Hindlimb muscle (tissue), 1 donor: ENCODE measurements at places on chromosomes 5 and 9. TPM values are rescaled to one million over a fixed set of nuclear protein-coding genes. Genes with fewer than 3 reads are reported as not detected.
A peak's percentile ranks its signal among the peaks of the same experiment; 100 is the strongest.

Gene EGFL7
- 90.8 TPM for polyA plus RNA-seq

Gene BAAT
- 0.66 TPM for polyA plus RNA-seq

Gene AK8
- 0.48 TPM for polyA plus RNA-seq

Gene FOXI1
- polyA plus RNA-seq, result not detected

Gene DNM1
- polyA plus RNA-seq, result 51.3 TPM

Gene PSAT1
- polyA plus RNA-seq, result 35.1 TPM

Gene STKLD1
- 1.5 TPM for polyA plus RNA-seq

Gene FAM114A2
- 16.0 TPM for polyA plus RNA-seq

Gene GABBR2
- polyA plus RNA-seq, result 0.63 TPM

Gene CTXN3
- polyA plus RNA-seq, result 1.2 TPM

Gene SH3TC2
- polyA plus RNA-seq, result 1.8 TPM

- no peak for DNase-seq
These were observed 49.9 kb upstream of the KCNN2 start for GRCh38 chr5:114311968-114312367.

GRCh38 chr5:175746851-175747250 is 89.0 kb downstream of the HRH2 start:
- DNase-seq, result no peak

DNA sequence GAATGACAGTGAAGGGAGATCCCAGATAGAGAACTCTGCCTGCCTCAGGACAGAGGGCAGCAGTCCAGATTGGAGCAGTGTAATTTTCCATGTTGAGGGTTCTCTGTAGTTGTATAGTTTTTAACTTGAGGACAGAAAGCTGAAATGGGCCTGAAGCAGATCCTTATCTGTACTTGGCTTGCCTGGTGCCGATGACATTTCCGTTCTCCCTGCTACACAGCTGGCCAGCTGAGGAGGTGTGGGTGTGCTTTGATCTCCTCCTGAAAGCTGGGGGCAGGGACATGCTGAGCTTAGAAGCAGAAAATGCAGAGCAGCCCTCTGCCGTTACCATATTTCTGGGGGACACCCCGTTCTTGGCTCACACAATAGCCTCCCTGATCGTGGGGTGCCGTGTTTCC is 10.5 kb downstream of the GLRX start:
- no peak for DNase-seq

GRCh38 chr5:10308844-10309243 is 1.1 kb upstream of the CMBL start:
- no peak for DNase-seq

DNA sequence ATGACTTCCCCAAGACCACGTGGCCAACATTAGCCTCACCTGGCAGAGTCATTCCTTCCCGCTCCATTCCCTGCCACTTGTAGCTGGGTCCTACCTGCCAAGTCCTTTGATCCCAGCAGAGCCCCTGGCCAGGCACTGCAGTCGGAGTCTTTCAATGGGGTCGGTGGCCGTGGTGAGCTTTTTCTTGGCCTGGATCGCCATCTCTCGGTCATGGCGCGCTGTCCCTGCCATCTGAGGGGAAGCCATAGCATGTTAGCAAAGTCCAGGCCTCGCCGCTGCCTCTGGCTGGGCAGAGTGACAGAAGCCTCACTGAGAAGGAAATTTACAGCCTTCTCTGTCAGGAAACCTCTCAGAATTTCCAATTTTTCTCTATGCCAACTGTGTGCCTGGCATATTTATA is 17.5 kb downstream of the CAPSL start:
- DNase-seq, result no peak

DNA sequence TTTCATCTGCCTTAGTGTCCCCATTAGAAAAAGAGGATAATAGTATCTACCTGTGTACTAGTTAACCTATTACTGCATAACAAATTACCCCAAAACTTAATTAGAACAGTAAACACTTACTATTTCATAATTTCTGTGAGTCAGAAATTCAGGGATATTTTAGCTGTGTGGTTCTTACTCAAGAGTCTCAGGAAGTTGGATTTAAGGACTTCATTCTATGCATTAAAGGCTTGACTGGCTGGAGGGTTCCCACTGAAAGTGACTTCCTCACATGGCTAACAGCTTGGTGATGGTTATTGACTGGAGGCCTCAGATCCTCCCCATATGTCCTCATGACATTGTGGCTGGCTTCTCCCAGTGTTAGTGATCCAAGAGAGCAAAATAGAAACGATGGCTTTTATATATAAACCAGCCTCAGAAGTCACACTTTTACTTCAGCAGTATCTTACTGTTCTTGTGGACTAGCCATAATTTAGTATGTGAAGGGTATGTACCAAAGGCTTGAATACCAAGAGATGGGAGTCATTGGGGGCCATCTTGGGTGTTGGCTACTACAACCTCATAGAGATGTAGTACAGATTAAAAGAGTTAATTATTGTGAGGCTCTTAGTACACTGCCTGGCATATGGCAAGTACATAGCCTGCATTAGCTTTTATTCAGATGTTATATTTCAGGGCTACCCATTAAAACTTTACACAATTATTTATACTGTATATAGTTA is 9.9 kb downstream of the RAD23B start:
- no peak for DNase-seq

DNA sequence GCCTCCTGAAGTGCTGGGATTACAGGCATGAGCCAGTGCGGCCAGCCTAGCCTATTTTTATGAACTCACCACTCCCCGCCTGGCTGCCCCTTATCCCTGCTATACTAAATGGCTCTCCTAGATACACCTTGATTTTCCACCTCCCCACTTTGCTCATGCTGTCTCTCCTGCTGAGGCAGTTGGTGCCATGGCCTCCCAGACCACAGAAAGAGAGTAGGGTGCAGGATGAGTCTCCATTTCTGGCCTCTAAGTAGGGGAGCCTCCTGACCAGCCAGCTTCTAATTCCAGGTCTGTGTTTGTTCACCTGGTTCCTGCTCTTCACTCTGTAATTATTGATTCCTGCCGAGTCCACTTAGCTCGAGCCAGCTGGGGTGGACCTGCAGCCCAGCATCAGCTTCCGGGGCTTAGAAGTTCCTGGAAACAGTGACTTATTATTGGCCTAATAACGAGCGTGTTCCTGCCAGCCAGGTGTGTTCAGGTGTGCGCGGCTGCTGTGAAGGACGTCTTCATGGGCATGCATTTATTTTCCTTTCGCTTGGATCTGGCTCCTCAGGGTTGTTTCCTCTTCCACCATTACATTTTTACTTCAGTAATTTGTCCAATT is 34.0 kb downstream of the ZNF618 start:
- no peak for DNase-seq

GRCh38 chr5:17910318-17910717 is 276.1 kb downstream of the TAF11L14 start:
- no peak for DNase-seq

- peak; percentile 71 for DNase-seq
These were observed 9.9 kb downstream of the PTCH1 start for GRCh38 chr9:95506678-95507463.

DNA sequence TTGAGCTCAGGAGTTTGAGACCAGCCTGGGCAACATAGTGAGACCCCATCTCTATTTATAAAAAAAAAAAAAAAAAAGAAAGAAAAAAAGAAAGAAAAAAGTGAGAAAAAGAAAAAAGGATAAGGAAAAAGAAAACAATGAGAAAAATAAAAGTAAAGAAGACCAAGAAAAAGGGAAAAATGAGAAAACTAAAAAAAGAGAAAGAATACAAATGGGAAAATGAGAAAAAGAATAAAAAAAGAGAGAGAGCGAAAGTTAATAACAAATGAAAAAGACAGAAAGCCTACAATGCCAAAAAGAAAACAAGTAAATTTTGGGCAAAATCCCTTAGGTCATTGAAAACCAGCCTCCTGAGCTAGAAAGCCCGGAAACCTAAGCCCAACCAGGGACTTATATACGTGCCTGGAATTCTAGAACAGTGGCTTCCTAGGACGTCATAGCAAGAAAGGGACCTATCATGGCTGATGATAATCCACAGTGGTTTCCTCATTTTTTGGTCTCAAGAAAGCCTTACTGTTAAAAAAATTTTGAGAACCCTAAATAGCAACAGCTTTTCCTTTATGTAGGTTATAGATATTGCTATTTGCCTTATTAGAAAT is 131.7 kb upstream of the CLINT1 start:
- DNase-seq, result no peak

DNA sequence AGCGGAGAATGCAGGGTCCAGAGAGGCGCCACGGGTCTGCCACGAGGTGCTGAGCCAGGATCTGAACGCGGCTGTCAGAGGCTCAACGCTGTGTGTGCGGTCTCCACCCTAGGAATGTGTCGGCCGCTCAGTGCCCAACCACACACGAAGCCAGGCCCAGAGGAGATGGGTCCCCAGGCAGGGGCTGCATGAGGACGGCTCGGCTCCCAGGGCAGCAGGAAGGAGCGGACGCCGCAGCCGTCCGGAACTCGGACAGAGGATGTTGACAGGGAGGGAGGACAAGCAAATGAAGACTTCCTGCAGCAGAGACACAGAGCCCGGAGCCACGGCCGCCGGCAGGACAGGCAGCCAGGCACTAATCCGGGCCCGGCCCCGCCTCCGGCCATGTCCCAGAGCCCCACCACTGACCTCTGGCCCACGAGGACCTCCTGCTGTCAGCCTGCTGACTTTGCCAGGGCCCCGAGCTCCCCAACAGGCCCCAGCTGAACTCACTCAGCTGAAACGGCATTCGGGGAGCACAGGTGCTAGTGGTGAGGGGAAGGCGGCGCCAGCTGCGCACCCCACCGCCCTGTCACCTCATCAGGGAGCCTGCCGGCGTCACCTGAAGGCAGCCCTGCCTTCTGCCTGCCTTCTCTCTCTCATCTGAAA is 12.7 kb downstream of the VAV2 start:
- DNase-seq, result peak; percentile 39

- DNase-seq, result no peak
These were observed 91.2 kb upstream of the CPEB4 start for GRCh38 chr5:173796721-173797495.

DNA sequence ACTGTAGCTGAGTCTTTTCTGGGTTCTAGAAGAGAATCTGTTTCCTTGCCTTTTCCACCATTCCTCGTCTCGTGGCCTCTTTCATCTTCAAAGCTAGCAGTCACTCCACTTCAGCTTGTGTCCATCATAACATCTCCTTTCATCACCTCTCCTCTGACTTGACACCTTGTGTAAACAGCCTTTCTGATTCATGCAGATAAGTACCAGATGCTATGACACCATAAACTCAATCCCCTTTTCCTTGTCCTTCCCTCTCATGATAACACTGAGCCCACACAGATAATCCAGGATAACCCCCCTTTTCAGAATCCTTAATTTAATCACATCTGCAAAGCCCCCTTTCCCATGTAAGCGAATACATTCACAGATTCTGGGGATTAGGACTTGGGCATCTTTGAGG is 95.5 kb downstream of the SNX24 start:
- no peak for DNase-seq

GRCh38 chr9:135075234-135076142 is 12.0 kb upstream of the OLFM1 start:
- DNase-seq, result no peak

DNA sequence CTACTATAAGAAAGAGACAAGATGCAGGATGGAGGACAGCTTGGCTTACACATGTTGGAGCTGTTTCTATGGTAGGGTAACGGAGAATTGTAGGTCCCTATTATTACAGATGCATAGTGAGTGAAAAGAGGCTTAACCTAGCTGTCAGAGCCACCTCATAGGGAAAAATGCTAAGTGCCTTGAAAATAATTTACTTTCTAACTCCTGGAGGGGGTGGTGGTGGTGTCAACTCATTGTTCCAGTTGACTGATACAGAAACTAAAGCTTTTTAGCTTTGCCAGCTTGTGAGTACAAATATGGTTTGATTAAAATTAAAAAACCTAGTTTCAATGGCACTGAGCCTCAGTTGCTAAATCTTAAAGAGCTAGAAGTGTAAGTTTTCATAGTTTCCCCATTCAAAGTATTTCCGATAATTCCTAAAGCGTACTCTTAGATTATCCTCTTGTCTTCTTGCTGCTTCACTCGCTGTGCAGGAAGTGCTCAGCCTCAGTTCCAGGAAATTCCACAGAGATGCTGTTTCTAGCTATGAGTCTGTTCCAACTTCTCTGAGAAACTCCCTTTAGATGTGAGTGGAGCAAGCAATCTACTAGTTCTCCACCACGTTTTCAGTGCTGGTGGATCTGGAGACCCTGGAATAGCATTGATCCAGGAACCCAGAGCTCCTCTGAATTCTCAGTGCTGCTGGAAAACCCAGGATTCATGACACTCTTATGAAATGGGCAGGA is 265.2 kb downstream of the DMAC1 start:
- DNase-seq, result no peak

- no peak for DNase-seq
These were observed 31.9 kb downstream of the CCDC125 start for GRCh38 chr5:69300537-69301203.

- DNase-seq, result no peak
These were observed 8.9 kb upstream of the FOXB2 start for GRCh38 chr9:77010527-77010926.

DNA sequence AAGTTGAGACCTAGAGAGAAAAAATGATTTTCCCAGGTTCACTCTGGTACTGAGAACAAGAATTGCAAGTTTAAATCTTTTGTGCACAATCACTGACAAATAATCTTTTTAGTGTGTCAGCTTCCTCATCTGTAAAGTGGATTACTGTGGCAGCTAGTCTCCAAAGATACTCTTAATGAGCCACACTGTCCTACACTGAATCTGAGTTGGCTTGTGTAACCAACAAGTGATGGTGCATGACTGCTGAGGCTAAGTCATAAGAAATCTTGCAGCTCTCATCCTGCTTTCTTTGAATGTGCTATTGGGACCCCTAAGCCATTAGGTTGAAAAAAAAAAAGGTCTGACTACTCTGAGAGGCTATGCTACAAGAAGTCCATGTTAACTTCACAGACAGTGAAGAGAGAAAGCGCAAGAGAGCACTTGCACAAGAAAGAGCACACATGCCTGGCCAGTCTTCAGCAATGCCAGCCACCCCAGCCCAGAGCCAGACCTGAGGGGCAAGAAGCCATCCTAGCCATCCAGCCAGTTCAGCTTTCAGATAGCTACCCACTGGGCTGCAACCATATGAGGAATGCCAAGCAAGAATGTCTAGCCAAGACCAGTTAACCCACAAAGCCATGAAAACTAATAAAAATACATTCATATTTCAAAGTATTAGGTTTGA is 419.4 kb downstream of the RAB3C start:
- no peak for DNase-seq
